Naive thymus-derived CD4-positive, alpha-beta T cell (primary cell): ENCODE measurements at places on chromosomes 3 and 15. TPM values are rescaled to one million over a fixed set of nuclear protein-coding genes. Genes with fewer than 3 reads are reported as not detected.

- no peak for DNase-seq
- H3K4me1 ChIP-seq, result no peaks in the 10 kb centered on the region
- no peak overlapping the region for H3K27ac ChIP-seq
- H3K4me3 ChIP-seq, result no peak overlapping the region
- no peaks in the 10 kb centered on the region for H3K36me3 ChIP-seq
Observed at GRCh38 chr15:27692438-27692837, 406.7 kb downstream of the OCA2 start.

DNA sequence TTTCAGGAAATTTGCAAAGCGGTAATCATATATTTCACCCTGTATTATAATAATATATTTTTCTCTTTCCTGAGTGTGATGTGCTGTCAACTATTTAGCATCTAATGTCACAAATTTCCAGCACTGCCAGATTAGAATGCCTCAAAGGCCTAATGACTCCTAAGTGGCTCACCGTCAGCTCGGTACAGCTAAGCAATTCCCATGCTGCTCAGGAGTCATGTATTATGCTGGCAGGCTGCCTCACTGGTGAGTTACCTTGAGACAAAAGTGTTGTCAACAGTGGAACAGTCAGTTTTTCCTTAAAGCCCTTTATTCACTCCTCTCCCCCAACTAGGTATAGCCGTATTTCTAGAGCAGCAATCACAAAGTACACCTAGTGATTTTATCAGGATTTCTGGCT is 83.6 kb downstream of the NSUN3 start:
- H3K27ac ChIP-seq, result no peak overlapping the region
- H3K4me1 ChIP-seq, result no peaks in the 10 kb centered on the region
- no peaks in the 10 kb centered on the region for H3K36me3 ChIP-seq
- H3K4me3 ChIP-seq, result no peak overlapping the region

DNA sequence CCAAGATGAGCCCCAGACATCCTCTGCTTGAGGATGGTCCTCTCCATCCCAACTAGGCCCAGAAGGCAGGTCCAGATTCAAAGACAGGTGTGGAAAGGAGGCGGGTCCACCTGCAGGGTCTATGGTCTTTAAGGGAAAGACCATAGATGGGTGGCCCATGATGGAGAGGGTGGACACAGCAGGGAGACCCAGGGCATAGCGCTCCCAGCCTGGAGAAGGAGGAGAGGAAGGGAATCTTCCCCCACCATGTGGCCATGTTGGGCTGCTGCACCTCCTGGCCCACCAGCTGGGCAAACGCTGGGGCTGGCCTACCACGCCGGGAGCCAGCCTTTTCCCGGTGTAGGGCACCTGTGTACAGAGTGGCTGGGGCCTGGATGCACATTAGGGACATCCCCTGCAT is 265.2 kb upstream of the TLE3 start:
- DNase-seq, result no peak
- H3K36me3 ChIP-seq, result no peaks in the 10 kb centered on the region
- peaks cover 2% of the 10 kb centered on the region for H3K4me1 ChIP-seq
- H3K27ac ChIP-seq, result no peak overlapping the region

DNA sequence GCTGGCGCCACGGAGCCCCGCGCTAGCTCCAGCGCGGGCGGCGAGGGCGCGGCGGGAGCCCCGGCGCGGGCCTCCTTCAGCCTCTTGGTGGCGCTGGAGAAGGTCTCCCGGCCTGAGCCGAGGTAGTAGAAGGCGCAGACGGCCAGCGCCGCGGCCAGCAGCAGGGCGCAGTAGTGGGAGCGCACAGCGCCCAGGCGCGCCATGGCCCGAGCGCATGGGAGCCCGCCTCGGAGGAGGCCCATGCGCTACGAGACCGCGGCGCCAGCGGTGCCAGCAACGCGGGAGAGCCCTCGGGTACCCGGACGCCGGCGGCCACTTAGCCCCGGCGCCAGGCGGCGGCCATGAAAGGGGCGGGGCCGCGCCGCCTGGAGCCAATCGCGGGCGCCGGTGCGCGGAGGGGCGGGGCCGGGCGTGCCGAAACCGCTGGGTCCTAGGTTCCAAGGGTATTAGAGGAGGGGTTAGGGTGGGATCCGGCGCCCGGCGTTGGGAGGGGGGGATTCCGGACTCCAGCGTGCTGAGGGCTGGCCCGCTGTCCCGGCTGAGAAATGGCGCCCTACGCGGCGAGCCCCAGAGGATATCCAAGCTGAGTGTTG is at the start of gene XXYLT1:
Gene XXYLT1, minus strand, starts transcription at position 343 of the 593 bp plus-strand sequence. Its CDS starts 101 bp downstream, at position 242.
- peak within 1 kb of the TSS; percentile 97 for H3K4me3 ChIP-seq
- H3K4me1 ChIP-seq, result peaks cover 16% of the 10 kb centered on the region
- H3K36me3 ChIP-seq, result no peaks in the 10 kb centered on the region
- H3K27me3 ChIP-seq, result no peaks in the 10 kb centered on the region

Gene LTF
- not detected for total RNA-seq

DNA sequence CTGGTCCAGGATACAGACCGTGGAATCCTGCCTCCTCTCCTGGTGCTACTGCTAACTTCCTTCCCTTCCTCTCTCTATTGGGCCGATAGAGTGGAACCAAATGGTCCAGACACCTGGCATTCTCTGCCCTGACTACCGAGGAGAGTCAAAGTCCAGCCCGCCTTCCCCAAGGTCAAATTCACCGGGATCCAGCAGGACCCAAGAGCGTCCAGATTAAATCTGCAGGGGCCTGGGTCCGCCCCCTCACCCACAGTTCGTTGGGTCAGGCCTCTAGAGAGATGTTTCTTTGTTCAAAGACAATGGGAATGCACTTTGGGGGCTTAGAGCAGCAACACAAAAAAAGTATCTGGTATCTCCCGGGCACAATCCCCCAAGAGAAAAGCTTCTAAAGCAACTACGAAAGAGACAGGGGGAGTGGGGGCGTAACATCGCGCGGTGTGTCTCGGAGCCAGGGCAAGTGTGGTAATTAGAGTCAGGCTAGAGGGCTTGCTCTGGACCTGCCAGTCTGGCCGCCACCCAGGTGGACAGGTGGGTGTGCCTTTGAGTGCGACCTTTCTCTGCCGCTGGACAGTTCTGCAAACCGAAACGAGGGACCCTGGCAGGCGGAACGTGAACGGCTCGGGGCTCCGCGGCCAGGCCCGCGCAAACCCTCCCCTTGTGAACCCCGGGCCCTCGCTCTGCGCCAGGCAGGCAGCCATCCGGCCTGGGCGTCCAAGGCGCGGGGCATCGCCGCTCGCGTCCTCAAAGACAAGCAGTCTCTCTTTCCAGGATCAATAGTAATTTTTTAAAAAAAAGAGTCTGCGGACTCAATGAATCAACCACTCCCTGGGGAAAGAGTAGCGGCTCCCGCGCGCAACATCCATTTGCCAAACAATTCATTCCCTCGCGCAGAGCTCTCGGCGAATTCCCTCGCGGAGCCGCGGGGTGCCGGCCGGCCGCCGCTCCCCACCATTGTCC is 806 bp downstream of the KLHL25 start:
- peak overlapping the region; percentile 53 for H3K4me3 ChIP-seq

GRCh38 chr3:133282236-133282635 is 117.6 kb upstream of the BFSP2 start:
- no peak for DNase-seq
- no peak overlapping the region for H3K4me3 ChIP-seq
- no peaks in the 10 kb centered on the region for H3K36me3 ChIP-seq
- H3K27me3 ChIP-seq, result no peaks in the 10 kb centered on the region

DNA sequence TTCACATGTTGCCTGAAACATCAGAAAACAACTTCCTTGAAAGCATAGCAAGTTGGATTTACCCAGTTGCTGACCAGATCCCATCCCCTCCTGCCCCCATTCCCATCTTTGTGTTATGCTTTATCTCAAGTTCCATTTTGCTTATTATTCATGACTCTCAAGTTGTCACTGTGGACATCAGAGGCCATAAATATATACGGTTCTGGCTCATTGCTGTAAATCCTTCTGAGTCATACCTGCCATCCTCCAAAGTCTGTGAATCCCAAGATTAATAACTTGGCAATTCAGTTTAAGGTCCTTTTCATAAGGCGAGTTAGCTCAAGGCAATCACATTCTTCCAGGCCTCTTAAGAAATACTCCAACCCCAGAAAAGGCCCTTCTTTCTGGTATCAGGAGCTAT is 126.2 kb upstream of the C2CD4B start:
- H3K4me1 ChIP-seq, result no peaks in the 10 kb centered on the region
- H3K27me3 ChIP-seq, result no peaks in the 10 kb centered on the region
- no peak overlapping the region for H3K27ac ChIP-seq
- no peaks in the 10 kb centered on the region for H3K36me3 ChIP-seq
- DNase-seq, result no peak

Gene MTHFS
- 15.8 TPM for total RNA-seq

Gene PEX5L
- 0.13 and 0.46 TPM in 2 replicates for total RNA-seq

Gene CNTN6
- not detected for total RNA-seq

- H3K27ac ChIP-seq, result no peak overlapping the region
- H3K4me1 ChIP-seq, result no peaks in the 10 kb centered on the region
- no peaks in the 10 kb centered on the region for H3K27me3 ChIP-seq
Observed at GRCh38 chr3:16192176-16192811, 17.8 kb downstream of the GALNT15 start.

DNA sequence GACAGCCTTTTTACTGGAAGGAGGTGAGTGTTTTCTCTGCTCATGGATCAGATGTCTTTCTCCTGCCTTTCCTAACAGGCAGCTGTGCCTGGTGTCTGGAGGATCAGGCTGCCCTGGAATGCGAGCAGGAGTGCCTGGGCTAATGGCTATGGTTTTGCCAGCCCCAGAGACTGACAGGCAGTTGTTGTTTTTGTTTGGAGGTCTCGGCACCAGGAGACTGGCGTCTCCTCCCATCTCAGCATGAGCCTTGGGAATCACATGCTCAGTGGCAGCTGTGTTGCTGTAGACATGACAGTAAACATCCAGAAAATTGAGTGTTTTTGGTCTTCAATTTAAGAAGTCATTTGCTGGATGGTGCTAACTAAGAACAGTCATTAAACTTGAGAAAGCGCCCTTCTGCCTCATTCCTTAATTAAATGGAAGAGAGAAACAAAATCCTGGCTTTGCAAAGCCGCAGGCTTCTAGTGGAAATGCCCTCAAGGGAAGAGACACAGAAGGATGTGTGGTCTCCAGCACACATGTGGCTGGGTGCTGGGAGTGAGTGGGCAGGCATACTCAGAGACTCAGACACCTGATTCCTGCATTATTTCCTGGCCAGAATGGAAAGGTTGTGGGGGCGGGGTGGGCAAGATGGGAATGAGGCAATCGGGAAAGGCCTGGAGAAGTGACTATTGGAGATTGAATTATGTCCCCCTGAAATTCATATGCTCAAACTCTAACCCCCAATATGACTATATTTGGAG is 97.0 kb upstream of the NMNAT3 start:
- H3K27ac ChIP-seq, result no peak overlapping the region
- H3K4me3 ChIP-seq, result no peak overlapping the region
- no peaks in the 10 kb centered on the region for H3K36me3 ChIP-seq
- DNase-seq, result no peak
- no peaks in the 10 kb centered on the region for H3K27me3 ChIP-seq

Gene ZBED2
- total RNA-seq, result 0.27 TPM

- DNase-seq, result no peak
- no peaks in the 10 kb centered on the region for H3K4me1 ChIP-seq
- no peaks in the 10 kb centered on the region for H3K27me3 ChIP-seq
Observed at GRCh38 chr3:44887101-44887500, 12.7 kb downstream of the TGM4 start.
